Activated CD4-positive, alpha-beta T cell treated with anti-CD3 and anti-CD28 coated beads, Interleukin-2, amount 50 U/mL, for 1 hour (primary cell): ENCODE measurements at places on chromosomes 16 and 17.

GRCh38 chr16:17380613-17381012 lies 90.1 kb downstream of the XYLT1 start:
- no peak for DNase-seq

DNA sequence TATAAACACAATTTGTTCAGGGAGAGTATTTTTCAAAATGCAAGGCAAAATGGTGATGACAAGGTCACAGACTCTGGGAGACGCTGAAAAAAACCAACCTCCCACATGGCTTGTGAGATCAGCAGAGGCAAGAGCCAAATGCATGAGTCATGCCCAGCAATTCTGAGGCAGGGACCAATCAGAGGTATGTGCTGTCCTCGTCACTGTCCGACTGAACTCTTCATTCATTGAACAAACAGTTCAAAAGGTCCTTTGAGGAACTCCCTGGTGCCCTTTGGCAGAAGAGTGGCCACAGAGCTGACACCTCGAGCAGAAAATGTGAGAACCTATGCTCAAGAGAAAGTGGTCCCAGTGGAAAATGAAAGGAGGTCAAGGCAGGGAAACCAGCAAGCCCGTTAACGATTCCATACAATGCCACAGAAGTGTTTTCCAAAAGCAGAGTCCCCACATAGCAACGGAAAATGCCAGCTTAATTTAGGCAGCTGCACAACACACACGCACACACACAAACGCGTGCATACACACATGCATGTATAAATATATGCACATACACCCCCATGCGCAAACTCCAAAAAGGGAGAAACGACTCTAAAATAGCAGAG lies 50.9 kb downstream of the CDH11 start:
- DNase-seq = no peak

GRCh38 chr16:9345046-9345445 lies 253.6 kb downstream of the HAPSTR1 start:
- DNase-seq = no peak

DNA sequence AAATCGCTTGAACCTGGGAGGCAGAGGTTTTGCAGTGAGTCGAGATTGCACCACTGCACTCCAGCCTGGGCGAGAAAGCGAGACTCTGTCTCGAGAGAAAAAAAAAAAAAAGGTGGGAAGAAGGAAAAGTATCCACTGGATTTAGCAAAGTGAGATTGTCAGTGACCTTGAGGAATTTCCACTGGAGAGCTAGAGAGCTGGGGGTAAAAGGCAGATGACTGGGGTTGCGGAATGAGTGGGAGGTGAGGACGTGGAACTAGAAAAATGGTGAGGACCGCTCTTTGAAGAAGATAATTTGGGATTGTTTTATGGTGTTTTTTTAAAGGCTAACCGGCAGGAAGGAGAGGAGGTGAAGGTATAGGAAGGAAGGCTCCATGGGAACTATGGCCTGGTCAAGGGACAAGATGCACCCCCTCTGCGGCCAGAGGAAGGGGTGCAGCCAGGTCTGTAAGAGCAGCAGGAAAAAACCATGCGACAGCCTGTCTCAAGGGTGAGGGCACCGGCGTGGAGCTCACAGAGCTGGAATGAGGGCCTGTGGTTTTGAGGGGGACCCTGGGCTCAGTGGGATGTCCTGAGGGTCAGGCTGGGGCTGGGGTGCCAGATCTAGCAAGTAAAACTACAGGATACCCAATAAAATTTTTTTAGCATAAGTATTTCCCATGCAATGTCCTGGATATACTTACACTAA lies 694 bp upstream of the MLST8 start:
- DNase-seq = no peak
